ENCODE measurements at places on chromosomes 2 and 18. TPM values are rescaled to one million over a fixed set of nuclear protein-coding genes. Genes with fewer than 3 reads are reported as not detected.

DNA sequence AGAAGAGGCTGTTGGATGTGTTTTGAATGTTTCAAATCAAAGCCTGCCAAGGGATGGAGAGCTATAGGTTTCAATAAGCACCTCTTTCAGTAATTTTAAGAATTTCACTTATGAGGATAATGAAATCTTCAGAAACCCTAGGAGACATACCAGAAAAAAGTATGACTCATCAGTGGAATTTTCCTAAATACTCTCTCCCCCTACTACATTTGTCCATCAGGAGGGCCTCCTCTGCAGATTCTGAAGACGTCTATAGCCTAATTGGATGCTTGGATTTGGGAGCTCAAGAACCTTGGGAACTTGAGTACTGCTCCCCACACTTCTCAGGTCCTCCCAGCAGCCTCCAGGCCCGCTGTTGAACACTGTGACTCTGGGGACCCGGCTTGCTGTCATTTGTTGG, 374.3 kb downstream of the SLC4A3 start:
- no peak for DNase-seq

- DNase-seq, result no peak
Measured at GRCh38 chr2:168962636-168963035, 61.5 kb downstream of the G6PC2 start.

DNA sequence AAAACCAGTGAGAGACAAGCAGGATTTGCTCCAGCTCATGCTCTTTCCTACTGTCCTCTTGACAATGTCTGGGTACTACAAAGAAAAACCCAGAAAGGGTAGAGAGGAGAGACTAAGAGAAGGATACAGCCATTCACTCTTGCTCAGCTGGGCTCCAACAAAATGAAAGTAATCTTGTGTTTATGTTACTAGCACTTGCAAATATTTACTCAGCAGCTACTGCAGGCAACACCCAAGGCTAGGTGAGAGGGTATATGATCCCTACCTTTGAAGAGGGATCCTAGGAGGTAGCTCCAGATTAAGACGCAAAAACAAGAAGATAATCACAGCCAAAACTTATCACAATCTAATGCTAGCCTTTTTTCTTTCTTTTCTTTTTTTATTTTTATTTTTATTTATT, 329.6 kb upstream of the ACVR2A start:
- no peak for DNase-seq

DNA sequence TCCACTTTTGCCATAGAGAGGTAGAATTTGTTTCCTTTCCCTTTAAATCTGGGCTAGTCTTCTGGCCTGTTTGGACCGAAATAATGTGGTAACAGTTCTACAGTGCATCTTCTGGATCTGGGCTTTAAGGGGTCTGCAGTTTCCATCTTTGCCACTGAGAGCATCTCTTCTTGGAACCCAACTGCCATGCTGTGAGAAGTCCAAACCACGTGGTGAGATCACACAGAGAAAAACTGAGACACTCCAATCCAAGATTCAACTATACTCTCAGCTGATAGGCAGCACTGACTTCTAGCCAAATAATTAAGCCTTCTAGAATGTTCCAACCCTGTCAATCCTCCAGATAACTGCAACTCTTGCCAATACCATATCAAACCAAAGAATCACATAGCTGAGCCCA, 261.1 kb downstream of the INSIG2 start:
- no peak for DNase-seq

- DNase-seq, result no peak
Measured at GRCh38 chr18:32908424-32908805, 135.6 kb upstream of the KLHL14 start.

VAMP8 gene
- 71.5 TPM for total RNA-seq

RAB27B gene
- 0.81 TPM for total RNA-seq

NGEF gene
- 20.9 TPM for total RNA-seq

MTLN gene
- total RNA-seq, result 40.7 TPM

ATP6V1B1 gene
- not detected for total RNA-seq
